ENCODE measurements at places on chromosomes 5 and 9.

GRCh38 chr5:59069438-59070079, 486.7 kb downstream of the RAB3C start:
- DNase-seq, result no peak

DNA sequence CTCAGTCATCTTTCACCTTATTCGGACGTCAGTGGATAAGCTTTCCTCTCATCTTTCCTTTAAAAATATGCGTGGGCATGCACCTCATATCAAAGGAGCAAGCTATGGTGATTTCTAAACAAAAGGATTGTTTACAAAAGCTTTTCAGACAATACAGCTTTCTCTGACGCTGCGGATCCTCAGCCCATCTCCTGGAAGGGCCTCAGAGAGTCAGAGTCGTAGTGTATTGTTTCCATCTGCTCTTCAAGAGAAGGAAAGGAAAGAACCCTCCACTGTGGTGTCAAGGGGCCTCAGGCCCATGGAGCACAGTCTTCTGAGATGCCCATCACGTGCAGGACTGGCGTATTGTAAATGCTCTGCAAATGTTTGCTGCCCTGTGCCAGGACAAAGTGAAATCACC, 163.4 kb upstream of the MAP1B start:
- DNase-seq, result no peak

- no peak for DNase-seq
Observed at GRCh38 chr9:89358376-89358916, 40.1 kb downstream of the SECISBP2 start.

- no peak for DNase-seq
Observed at GRCh38 chr5:153358315-153358976, 132.0 kb upstream of the GRIA1 start.
